Umbilical cord (tissue), 2 donors: ENCODE measurements at places on chromosomes 12 and 14. TPM values are rescaled to one million over a fixed set of nuclear protein-coding genes. Genes with fewer than 3 reads are reported as not detected.

DNA sequence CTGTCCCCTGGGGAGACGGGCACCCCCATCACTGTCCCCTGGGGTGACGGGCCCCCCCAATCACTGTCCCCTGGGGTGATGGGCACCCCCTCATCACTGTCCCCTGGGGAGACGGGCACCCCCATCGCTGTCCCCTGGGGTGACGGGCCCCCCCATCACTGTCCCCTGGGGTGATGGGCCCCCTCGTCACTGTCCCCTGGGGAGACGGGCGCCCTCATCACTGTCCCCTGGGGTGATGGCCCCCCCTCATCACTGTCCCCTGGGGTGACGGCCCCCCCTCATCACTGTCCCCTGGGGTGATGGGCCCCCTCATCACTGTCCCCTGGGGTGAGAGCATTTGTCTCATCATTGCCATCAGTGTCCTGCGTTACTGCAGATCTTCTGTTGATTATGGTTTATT, 38.6 kb downstream of the PACS2 start:
- no peak for DNase-seq

The OR4K1 gene
- 2.2 TPM for total RNA-seq

- no peak for DNase-seq
Measured at GRCh38 chr14:35576856-35577255, 42.9 kb downstream of the INSM2 start.

The IL31 gene
- not detected for total RNA-seq

DNA sequence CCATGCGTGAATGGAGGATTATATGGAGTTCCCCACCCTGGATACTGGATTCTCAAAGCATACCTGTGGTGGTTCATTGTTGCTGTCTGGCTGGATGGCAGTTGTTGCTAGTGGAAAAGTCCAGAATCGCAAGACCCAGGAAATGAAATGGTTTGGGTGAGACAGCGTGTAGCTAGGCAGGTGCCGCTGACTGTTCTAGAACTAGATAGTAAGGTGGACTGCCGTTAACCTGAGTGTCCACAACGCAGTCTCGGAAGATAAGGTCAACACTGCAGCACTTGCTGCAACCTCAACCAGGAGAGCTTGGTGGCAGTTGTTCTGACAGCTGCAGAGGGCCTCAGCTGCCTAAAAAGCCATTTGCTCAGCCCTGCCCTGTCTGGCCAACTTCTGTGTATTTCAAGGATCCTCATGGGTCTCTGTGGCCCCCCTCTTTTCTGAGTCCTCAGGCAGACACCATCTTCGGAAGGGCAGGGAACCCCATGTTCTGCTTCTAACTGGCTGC, 15.5 kb upstream of the IRF2BPL start:
- DNase-seq, result peak; percentile 30

DNA sequence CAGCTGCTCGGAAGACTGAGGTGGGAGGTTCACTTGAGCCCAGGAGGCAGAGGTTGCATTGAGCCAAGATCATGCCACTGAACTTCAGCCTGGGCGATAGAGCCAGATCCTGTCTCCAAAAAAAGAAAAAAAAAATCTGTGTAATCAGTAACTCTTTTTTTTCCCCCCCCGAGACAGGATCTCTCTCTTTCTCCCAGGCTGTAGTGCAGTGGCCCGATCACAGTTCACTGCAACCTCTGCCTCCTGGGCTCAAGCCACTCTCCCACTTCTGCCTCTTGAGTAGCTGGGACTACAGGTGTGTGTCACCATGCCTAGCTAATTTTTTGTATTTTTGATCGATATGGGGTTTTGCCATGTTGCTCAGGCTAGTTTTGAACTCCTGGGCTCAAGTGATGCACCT, 113.6 kb downstream of the SYNE2 start:
- no peak for DNase-seq

The SYT10 gene
- 5.8 TPM for total RNA-seq

The SERPINA3 gene
- 13.2 TPM for total RNA-seq

GRCh38 chr12:122096591-122097149, 18.1 kb downstream of the MLXIP start:
- peak; percentile 70 for DNase-seq

DNA sequence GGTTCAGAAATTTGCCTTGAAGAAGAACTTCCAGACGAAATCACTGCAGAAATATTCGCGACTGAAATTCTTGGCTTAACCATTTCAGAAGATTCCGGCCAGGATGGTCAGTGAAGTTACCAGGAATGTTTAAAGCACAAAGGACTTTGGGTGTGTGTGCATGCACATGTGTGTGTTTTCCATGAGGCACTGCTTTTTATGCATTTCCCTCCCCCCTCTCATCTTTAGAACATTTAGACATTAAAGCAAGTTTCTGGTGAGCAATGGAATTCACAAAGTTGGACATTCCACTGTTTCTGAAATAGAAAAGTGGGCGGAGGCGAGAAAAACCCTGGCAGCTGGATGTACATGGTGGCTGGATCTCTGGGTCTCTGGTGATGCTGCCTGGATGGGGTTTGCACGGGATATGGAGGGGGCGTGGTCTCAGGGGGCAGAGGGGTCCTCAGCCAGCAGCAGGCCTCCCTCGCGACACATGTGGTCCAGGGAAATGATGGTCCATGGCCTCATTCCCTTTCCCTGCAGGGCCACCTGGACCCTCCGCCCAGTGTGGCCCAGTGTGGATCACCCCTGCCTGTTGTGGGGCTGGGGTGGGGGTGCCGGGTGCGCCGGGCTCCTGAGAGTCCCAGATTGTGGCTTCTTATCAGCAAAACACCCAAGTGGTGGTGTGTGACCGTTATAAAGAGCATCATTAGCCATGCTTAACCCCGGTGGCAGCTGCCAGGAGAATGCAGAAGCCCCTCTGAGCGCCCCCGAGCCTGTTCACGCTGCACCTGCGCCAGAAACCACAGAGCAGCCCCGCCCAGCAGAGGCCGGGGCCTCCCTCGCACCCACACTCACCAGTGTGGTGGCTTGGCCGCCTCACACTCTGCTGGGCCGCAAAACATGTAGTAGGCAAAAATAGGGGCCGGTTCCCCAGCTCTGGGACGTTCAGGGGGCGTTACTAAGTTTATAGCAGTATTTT, 17.8 kb upstream of the BCL7A start:
- peak; percentile 72 for DNase-seq

DNA sequence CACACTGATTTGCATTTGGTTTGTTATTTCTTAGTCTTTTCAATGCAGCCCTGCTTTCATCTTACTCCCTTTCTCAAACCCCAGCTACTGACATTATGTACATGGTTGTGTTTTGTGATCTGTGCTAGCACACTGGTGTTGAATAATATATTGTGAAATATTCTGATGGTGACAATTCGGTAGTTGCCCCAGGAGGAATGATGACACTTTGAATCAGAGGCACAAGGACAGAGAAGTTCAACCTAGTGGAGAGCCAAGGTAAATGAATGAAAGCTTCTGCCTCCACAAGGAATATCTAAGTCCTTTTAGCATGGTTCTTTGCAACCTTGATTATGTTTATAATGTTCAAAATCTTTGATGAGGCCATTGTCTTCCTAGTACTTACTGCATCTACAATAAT, 159.9 kb downstream of the PDE3A start:
- no peak for DNase-seq

GRCh38 chr14:92967346-92967926, 44.5 kb downstream of the CHGA start:
- no peak for DNase-seq

- DNase-seq, result no peak
Measured at GRCh38 chr12:10169104-10169503, 2.8 kb downstream of the OLR1 start.

- no peak for DNase-seq
Measured at GRCh38 chr12:42760550-42760949, 171.0 kb upstream of the PRICKLE1 start.

The LACRT gene
- not detected for total RNA-seq

- no peak for DNase-seq
Measured at GRCh38 chr14:71240866-71241520, 333.7 kb downstream of the PCNX1 start.

- DNase-seq, result no peak
Measured at GRCh38 chr14:49408187-49408933, 177.8 kb downstream of the RPS29 start.

DNA sequence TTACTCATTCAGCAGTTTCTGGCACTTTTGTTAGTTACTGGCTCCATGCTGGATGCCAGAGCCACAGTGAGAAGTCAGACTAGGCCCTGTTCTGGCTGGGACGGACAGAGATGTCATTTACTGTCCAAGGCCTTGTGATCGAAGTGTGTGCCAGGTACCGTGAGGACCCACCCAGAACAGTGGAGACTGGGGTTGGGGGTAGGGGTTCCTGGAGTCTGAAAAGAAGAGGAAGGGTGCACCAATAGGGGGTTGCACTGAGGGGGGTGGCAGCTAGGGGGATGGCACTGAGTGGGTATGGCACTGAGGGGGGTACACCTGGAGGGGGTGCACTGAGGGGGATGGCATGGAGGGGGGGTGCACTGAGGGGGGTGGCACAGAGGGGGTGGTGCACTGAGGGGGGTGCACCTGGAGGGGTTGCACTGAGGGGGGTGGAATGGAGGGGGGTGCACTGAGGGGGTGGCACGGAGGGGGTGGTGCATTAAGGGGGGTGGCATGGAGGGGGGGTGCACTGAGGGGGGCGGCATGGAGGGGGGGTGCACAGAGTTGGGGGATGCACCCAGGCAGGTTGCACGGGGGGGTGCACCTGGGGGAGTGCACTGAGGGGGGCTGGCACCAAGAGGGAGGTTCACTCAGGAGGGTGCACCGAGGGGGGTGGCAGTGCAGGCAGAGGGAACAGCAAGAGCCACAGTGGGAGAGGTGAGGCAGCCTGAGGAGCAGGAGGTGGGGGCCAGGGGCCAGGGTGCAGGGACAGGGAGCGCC, 10.6 kb upstream of the CYP46A1 start:
- DNase-seq, result no peak

- no peak for DNase-seq
Measured at GRCh38 chr14:53187921-53188463, 34.9 kb upstream of the DDHD1 start.

The NKX2-1 gene
- total RNA-seq, result 2.9 TPM

- DNase-seq, result no peak
Measured at GRCh38 chr12:16399101-16399500, 51.7 kb downstream of the MGST1 start.

GRCh38 chr14:34668111-34668510, 38.2 kb upstream of the SNX6 start:
- no peak for DNase-seq

The ARL6IP4 gene
- 105 TPM for total RNA-seq

GRCh38 chr14:76465664-76466063, 89.7 kb downstream of the ESRRB start:
- no peak for DNase-seq

GRCh38 chr14:93957333-93957710, 19.0 kb downstream of the ASB2 start:
- no peak for DNase-seq

DNA sequence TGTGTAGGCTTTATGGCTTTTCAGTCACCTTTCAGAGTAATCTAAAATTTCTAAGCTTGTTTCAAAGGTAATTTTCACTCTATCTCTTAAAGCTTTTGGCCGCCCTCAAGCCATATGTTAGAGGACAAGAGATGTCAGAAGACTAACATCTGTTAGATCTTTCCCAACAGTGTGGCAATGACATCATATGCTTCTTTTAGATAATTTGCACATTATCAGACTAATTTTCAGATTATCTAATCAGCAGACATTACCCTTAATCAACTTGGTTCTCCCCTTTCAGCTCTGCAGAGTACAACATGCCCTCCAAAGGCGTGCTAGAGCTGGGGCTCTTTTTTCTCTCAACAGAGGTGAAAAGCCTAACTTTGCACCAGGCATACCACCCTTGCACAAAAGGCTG, 207.1 kb downstream of the DPF3 start:
- no peak for DNase-seq

The ERP27 gene
- 0.24 TPM for total RNA-seq

The LRP1-AS gene
- 1.2 TPM for total RNA-seq

DNA sequence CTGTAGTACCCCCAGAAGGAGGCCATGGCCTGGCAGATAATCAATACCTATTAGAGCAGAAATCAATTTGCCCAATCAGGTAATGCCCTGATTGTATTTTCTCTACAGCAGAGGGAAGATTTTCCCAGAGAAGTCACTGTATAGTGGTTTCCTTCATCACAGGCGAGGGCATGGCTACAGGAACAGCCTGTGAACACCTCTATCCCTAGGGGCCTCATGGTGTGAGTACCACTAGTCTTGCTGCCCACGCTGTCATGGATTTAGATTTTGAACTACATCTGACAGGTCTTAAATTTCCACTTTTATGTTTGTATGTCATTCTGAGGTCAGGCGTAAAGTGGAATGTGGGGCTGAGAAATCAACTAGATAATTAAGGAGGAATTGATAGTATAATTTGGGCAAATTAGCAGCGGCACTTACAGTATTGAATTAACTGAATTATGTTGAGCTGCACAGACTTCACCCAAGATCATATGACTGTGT, 42.4 kb upstream of the STXBP6 start:
- no peak for DNase-seq
